ENCODE measurements at places on chromosomes 16 and 17.

DNA sequence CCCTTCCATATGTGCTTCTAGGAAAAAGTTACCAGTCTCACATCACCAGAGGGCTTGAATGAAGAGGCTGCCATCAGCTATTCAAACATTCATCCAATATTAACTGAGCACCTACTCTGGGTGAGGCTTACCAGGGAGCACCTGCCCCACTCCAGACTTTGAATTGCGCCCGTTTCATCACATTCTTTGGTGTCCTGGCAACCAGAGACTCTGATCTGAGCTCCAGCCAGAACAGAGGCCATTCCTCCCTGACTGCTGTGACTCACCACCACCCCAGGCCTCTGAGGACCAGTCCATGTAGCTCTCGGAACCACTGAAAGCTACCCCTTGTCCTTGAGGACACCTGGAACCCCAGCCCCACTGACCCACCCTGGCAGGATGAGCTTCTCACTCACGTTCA lies at the start of gene C16orf96:
C16orf96 (plus strand) TSS at position 229 of the 400 bp plus-strand sequence; CDS start at position 379, 150 bp downstream.
- DNase-seq = no peak

- peak; percentile 43 for DNase-seq
Measured at GRCh38 chr16:2966808-2967191, 2.3 kb upstream of the PAQR4 start.

DNA sequence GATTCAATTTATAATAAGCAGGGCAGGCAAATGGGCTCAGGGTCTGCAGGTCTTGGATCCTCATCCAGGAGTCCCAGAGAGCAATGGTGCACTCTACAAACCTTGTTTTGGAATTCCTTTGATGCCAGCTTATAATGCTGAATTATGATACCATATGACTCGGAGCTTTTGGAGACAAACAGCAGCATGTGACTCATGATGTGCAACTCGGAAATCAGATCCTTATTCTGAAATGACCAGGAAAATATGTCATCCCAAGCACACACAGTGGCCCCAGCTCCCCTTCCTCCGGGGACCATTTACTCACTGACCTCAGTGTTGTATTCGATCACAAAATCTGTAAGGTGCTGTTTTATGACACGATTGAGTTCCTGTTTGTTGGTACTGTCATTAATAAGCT lies 20.2 kb upstream of the UMOD start:
- no peak for DNase-seq

- peak; percentile 66 for DNase-seq
Measured at GRCh38 chr17:2011411-2012371, 13.4 kb downstream of the RTN4RL1 start.

DNA sequence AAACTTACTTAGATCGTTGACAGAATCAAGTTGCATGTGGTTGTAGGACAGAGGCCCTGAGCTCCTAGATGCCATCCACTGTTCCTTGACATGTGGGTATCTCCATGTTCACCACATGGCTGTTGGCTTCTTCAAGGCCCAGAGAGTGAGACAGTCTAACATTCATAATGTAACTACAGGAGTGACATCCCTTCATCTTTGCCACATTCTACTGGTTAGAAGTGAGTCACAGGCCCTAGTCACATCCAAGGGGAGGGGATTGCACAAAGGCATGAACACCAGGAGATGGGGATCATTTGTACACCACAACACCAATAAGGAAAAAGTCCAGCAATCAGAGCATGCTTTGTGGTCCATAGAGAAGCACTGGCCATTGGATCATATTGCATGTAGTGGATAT lies 56.6 kb downstream of the WSCD1 start:
- DNase-seq = no peak

GRCh38 chr17:43439041-43439440 lies 40.2 kb downstream of the ARL4D start:
- DNase-seq = no peak

DNA sequence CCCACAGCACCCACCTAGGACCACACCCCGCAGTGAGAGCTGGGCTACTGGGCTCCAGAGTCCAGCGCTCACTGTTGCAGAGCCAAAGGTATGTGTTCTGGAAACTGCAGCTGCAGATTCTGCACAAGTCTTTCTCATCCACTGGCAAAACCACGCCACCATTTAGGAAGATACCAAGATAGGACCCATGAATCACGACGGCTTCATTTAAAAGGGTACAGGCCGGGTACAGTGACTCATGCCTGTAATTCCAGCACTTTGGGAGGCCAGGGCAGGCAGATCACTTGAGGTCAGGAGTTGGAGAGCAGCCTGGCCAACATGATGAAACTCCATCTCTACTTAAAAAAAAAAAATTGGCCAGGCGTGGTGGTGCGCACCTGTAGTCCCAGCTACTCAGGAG lies 18.8 kb downstream of the FOXF1 start:
- DNase-seq = no peak

DNA sequence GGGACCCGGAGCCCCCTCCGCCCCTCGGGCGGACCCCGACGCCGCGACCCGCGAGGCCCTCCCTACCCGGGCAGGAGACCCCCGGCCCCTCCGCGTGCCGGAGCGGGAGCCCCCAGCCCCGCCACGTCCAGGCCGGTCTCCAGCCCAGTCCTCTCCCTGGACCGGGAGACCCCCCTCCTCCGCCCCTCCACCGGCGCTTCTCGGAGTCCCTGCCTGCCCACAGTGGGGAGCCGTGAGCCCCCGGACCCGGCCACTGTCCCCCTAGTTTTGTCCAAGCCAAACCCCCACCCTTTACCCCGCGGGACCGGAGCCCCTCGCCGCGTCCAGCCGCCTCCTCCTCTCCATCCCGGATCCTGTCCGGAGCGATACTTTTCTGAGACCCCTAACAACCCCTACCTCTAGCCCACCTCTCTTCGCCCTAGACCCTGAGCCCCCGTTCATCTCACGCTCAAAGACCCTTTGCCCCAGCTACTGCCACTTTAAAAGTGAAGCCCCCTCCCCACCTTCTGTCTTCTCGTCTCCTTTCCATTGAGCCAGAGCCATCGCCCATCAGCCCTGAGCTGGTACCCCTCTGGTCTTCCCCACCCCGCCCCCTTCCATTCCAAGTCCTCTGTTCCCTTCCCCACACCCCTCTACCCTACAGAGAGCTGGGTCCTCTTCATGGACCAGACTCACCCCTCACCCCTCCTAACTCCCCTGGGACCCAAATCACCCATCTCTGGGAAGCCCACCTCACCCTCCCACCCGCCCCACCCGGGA lies 1.0 kb downstream of the NECAB2 start:
- DNase-seq = no peak

DNA sequence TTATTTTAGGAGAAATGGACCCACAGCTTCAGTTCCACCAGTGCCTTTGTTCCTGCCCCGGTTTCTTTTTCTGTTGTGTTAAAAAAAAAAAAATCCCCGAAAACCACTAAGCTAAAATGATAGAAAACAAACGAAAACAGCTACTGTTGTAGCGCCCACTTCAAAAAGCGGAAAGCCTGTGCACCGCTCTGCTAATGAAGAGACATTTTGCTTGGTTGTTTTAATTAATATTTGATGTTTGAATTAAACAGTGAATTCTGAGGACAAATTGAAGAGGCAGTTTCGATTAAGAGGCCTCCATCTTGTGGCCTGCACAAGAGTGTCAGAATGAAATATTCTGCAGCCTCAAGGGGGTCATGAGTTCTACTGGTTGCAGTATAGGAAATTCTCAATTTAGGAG lies 186.7 kb downstream of the RPTOR start:
- DNase-seq = no peak

DNA sequence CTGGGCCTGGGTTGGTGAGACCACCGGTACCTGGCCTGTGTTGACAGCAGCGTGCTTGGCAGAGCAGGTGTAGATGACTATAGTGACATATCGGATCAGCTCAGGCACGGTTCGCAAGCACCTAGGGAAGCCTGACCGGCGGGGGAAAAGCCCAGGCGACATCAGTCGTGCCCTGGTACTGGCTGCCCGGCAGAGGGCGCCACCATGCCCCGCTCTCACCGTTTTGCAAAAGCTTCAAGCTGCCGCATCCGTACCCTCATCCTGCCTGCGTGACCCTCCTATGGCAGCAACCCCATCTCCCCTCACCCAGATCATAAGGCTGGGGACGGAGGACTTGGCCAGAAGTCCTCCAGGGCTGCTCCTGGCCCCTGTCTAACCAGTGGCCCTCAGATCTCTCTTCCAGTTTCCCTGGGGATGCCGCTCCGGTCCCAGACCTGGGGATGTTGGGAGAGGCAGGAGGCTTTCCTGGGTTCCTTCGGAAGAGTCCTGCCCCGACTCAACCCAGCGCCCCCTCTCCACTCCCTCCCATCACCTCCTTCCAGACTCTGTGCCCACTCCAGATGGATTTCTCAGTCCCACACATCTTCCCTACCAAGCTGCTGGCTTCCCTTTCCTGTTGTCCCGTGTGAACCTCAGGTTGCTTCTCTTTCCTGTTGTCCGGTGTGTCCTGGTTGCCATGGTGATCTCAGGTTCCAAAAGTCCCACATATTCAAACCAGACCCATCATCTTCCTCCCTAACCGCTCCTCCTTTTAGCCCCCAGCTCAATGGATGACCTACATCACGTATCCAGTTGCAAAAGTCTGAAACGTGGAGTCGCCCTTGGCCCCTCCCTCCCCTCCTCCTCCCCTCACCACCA lies 13.7 kb downstream of the ALOX12B start:
- DNase-seq = peak; percentile 69

GRCh38 chr17:31738488-31738887 lies 120.6 kb downstream of the COPRS start:
- no peak for DNase-seq

- no peak for DNase-seq
Measured at GRCh38 chr17:82848022-82848592, 8.3 kb upstream of the ZNF750 start.

DNA sequence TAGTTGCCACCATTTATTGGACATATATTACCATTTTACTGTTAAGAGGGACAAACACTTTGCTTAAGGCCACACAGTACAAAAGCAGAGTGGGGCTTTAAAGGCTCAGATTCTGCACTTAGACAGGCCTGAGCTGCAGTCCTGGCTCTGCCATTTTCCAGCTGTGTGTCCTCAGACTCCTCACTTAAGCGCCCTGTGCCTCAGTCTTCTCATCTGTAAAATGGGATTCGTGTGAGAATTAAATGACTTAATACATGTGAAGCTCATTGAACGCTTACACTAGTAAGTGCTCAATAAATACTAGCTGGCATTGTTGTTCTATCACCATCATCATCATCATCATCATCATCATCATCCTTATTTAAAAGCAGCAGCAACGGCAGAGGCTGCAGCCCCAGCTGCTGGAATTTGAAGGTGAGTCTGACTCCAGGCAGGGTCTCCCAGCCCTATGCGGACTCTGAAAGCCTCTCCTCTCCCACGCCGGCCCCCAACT lies 445 bp upstream of the CACNG5 start:
- DNase-seq = no peak

GRCh38 chr16:868846-869822 lies 68.6 kb upstream of the GNG13 start:
- no peak for DNase-seq

DNA sequence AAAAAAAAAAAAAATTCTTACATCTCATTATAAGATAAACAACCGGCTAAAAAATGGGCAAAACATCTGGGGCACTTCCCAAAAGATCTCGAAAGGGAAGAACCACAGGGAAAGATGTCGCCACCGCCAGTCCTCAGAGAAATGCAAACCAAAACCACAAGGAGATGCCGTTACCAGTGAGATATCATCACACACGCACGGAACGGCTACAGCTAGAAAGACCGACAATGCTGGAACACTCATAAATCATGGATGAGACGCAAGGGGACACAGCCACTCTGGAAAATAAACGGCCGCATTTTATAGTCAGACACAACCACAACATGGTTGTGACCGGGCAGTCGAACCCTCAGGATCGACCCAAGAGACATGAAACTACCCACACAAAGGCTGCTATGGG lies 24.5 kb downstream of the WDR45B start:
- DNase-seq = no peak

DNA sequence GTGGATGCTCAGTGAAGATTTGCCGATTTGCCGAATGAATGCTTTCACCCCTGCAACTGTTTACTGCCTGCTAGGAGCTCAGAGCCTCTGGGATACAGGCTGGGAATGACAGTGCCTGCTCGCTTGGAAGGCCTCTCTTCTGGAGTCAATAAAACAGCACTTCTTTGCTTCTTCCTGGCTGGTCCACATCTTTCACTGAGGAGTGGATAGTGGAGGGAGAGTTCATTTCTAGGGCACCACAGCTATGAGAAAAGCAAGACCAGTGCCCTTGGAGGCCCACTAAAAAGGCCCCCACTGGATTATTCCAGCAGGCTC lies 3.1 kb upstream of the USP7 start:
- DNase-seq = no peak

GRCh38 chr17:78774956-78775571 lies 7.0 kb downstream of the CYTH1 start:
- no peak for DNase-seq

DNA sequence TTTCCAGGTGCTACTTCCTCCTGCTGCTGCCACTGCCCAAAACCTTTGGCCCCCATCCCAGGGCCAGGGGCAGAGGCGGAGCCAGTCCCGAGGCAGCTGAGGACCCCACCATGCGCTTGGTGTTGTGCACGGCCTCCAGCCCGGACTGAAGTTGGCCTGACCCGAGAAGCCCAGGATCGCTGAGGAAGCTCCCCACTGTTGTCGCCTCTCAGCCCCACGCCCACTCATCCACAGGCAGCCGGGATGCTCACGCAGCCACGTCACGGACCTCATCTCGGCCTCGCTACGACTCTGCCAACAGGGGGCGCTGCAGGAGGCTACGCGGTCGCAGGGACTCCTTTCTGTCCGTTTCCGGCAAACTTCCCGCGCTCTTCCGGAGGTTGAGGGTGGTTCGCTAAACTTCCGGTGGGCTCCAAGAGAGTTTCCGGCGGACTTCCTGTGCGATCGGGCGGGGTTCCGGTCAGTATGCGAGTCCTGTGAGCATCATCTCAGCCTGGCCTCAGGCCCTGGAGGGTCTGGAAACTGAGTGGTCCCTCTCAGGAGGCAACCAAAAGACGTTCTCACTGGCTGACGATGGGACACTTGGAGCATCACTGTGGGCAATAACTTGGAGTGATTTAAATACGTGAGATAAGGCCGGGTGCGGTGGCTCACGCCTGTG lies 12.4 kb downstream of the ZG16B start:
- no peak for DNase-seq

GRCh38 chr16:88454523-88454947 lies 1.5 kb downstream of the ZFPM1 start:
- DNase-seq = no peak

DNA sequence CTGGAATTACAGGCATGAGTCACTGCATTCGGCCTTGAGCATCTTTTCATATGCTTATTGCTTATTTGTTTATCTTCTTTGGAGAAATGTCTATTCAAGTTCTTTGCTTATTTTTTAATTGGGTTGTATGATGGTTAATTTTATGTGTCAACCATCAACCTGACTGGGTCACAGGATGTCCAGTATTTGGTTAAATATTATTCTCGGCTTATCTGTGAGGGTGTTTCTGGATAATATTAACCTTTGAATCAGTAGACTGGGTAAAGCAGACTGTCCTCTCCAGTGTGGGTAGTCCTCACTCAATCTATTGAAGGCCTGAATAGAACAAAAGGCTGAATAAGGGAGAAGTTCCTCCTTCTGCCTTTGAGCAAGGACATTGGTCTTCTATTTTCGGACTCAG lies 142.0 kb downstream of the SSH2 start:
- DNase-seq = no peak

DNA sequence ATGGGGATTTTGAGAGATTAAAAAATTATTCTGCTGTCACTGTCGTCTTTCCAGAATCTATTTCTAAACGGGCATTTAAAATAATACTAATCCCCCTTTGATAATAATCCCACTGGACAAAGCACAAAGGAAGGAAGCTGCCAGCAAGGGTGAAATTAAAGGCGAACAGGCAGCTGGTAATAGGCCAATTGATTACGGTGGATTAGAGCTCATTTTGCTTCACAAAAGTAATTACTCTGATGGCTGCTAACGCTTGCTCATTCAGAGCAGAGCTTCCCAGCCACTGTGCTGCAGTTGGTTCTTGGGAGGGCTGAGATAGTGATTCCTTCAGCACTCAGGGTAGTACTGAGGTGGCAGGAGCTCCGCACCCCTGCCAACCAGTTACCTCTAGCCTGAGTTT lies 205.7 kb downstream of the SNX29 start:
- no peak for DNase-seq

Data from right forelimb (tissue), 1 donor.